ENCODE measurements at places on chromosomes 5 and 9. TPM values are rescaled to one million over a fixed set of nuclear protein-coding genes. Genes with fewer than 3 reads are reported as not detected.

The LCN15 gene
- 0.13 TPM for total RNA-seq

The MCC gene
- total RNA-seq = 19.0 TPM

The QRFP gene
- not detected for total RNA-seq

The ROR2 gene
- total RNA-seq = not detected

The PCSK5 gene
- total RNA-seq = 1.0 TPM

The FOXD4L4 gene
- total RNA-seq = 0.13 TPM

The GLRA1 gene
- total RNA-seq = not detected

The INSL6 gene
- not detected for total RNA-seq

The FOXI1 gene
- total RNA-seq = not detected

The CCDC180 gene
- total RNA-seq = 0.51 TPM

The DMRTA1 gene
- total RNA-seq = under 0.01 TPM

The ELOVL7 gene
- total RNA-seq = 0.51 TPM

The PTPRD gene
- 1.8 TPM for total RNA-seq

The FGD3 gene
- not detected for total RNA-seq

The CKMT2 gene
- total RNA-seq = 0.38 TPM

The PDE6A gene
- under 0.01 TPM for total RNA-seq

The CDKN2A gene
- total RNA-seq = 4.2 TPM

The CAMK4 gene
- total RNA-seq = 0.13 TPM

The NDST1 gene
- 22.3 TPM for total RNA-seq

The OR1J2 gene
- not detected for total RNA-seq

The CDH9 gene
- total RNA-seq = not detected

The ANKRD33B gene
- 2.1 TPM for total RNA-seq

The SV2C gene
- total RNA-seq = under 0.01 TPM

The PCDHGC4 gene
- total RNA-seq = 0.89 TPM

The POLR3G gene
- 5.9 TPM for total RNA-seq

The FAM200C gene
- 2.9 TPM for total RNA-seq

The ARRDC3 gene
- total RNA-seq = 89.5 TPM

The VAV2 gene
- total RNA-seq = 15.0 TPM

The PCDHB7 gene
- 0.26 TPM for total RNA-seq

The TOR2A gene
- 5.3 TPM for total RNA-seq

The ANKRD34B gene
- not detected for total RNA-seq

The CXCL14 gene
- under 0.01 TPM for total RNA-seq

The GRXCR2 gene
- not detected for total RNA-seq

The CNTLN gene
- total RNA-seq = 5.4 TPM

The SAXO1 gene
- not detected for total RNA-seq
